ENCODE measurements at places on chromosomes 6 and 20.

GRCh38 chr20:6045566-6045965 lies 8.3 kb downstream of the LRRN4 start:
- DNase-seq = no peak

- no peak for DNase-seq
These were observed 316.0 kb upstream of the IRAK1BP1 start for GRCh38 chr6:78551361-78551760.

DNA sequence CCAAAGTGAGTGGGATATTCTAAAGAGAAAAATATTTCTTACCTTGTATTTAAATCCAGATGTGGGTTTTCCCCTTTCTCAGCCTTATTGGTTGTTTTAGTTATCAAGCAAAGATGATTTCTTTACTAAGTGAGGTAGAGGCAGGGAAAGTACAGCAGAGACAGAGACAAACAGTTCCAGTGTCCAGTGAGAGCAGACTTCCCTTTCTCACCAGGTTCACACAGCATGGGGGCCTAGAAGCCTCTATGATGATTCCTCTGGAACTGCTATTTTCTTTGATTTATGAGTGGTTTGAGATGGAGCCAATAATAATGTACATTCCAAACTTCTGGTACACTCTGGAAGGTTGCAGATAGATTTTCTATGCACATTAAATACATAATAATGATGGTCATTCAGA lies 234.0 kb upstream of the MARCKS start:
- DNase-seq = no peak

DNA sequence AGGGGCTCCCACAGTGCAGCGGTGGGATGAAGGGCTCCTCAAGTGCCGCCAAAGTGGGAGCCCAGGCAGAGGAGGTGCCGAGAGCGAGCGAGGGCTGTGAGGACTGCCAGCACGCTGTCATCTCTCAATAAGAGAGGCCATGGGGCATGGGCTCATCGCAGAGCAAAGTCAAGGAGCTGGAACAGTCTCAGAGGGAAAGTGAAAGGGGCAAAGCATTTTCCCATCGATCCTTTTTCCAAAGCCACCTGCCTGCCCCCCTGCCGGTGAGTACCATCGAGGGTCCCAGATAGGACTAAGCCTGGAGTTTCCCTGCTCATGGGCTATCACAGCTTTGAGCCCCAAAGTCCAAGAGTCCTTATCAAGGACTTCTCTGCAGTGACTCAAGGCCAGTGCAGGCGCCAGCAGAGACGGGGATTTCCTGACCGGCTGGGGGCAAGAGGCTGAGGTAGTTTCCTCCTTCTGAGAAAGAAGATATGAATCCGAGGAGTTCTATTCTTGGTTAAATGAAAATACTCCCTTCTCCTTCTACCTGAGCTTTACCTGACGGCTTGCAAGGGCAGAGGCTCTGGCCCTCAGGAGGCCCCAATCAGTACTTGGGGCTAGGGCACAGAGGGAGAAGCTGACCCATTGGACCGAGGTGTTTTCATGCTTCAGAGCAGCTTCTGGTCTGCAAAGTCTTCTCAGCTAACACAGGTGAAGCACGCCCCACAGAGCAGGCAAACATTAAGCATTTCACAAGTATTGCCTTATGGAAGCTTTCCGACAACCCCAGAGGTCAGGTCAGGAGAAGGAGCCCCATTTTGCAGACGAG lies 22.6 kb downstream of the ETV7 start:
- no peak for DNase-seq

DNA sequence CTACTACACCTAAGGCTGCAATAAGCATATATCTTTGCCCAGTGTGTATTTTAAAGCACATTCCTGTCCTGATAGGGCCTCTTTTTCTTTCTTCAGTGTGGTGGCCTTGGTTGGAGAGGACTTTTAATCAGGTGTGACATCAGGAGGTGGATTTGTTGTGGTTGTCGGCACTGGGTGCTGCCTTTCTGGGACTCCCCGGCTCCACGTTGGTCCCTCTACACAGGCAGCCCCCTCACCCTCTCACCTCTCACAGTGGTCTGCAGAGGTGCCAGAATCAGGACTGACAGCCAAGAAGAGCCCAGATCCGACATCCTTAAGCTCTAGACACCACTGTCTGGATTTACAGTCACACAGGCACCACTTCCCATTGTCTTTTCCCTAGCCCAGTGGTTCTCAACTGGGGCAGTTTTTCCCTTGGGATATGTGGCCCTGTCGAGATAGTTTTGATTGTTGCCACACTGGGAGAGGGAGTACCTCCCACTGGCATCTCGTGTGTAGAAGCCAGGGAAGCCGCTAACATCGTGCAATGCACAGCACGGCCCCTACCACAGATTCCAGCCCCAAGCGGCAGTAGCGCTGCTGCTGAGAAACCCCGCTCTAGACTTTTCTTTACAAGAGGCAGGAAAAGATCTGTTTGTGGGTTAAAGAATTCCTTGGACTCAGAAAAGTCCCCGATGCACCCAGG lies 314.1 kb downstream of the QKI start:
- no peak for DNase-seq

Data from CD4-positive, alpha-beta T cell treated with Interleukin-10 for 1 hour (primary cell).